Stomach (tissue), 19 donors: ENCODE measurements at places on chromosomes 12 and 14. TPM values are rescaled to one million over a fixed set of nuclear protein-coding genes. Genes with fewer than 3 reads are reported as not detected.

DNA sequence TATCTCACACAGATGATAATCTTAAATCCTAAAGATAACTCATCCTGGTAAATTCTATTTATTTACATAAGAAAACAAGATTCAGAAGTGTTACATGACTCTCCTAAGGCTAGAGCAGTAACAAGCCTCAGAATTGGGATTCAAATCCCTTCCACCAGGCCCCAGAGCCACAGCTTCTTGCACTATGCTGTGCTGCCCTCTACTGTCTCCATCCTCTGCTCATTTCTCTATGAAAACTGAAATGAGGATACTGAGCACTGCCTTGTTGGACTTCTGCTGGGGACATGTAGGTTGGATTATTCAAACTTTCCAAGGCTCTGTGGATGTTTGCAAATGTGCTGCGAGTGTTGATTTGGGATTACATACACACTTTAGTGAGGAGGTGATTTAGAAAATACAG, 23.5 kb upstream of the C12orf50 start:
- H3K27ac ChIP-seq: no peak overlapping the region
- no peak for DNase-seq
- no peaks in the 10 kb centered on the region for H3K27me3 ChIP-seq
- no peak overlapping the region for H3K4me3 ChIP-seq
- H3K4me1 ChIP-seq: no peaks in the 10 kb centered on the region

DNA sequence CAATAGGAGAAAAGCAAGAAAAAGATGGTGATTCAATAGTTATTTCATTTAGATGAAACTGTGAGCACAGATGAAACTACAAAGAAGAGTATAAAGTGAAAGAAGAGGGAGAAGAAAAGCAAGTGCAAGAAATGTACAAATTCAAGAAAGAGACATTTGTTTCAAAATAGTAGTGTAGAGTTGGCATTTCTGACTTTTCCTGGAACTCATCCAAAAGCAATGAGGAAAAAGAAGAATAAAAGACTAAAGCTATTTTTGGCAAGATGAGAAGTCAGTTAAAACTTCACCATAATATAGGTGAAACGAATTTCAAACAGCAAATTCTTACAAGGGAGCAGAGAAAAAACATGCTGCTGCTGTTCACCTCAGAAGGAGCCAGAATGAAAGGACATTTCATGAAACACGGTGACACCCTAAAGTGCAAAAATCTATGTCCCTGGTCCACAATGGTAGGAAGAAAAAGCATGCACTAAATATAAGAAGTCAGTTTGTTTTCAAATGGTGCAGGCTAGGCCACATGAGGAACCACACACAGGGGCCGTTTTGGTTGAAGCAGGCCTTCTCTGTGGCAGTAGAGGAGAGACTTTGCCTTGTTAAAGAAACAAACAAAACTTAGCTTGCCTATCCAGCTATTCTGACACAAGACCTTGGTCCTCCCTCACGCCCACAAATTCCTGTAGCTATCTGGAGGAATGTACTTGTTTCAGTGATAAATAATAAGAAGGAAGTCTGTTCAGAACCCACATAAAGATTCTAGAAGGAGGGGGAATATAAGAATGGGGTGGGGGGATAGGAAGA, 11.1 kb upstream of the CMAS start:
- no peak overlapping the region for H3K4me3 ChIP-seq
- H3K27ac ChIP-seq: no peak overlapping the region
- peak; percentile 15 for DNase-seq
- H3K4me1 ChIP-seq: peaks cover 5% of the 10 kb centered on the region

DNA sequence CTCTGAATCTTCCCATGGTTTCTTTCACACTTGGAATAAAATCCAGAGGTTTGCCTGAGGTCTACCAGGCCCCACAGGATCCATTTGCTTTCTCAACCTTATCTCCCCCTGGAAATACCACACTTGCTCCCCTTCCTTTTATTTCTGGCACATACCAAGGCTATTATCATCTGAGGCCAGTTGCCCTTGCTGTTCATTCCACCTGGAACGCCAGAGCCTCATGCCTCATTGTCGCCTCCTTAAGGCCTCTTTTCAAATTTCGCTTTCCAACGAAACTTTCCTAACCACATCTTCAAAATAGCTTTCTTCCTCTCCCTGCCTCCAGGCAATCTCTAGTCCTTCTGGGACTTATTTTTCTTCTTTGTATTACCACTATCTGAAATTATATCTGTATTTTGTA, 11.2 kb upstream of the LRIG3 start:
- H3K36me3 ChIP-seq: no peaks in the 10 kb centered on the region
- H3K4me1 ChIP-seq: no peaks in the 10 kb centered on the region
- H3K4me3 ChIP-seq: no peak overlapping the region
- H3K27me3 ChIP-seq: no peaks in the 10 kb centered on the region
- no peak for DNase-seq

- H3K36me3 ChIP-seq: peaks cover 5% of the 10 kb centered on the region
- no peak overlapping the region for H3K4me3 ChIP-seq
- peaks cover 37% of the 10 kb centered on the region for H3K4me1 ChIP-seq
- H3K27me3 ChIP-seq: no peaks in the 10 kb centered on the region
- no peak overlapping the region for H3K27ac ChIP-seq
These were observed 16.6 kb upstream of the MCRS1 start for GRCh38 chr12:49584591-49584990.

GRCh38 chr14:31992011-31992447, 85.1 kb upstream of the ARHGAP5 start:
- H3K4me3 ChIP-seq: no peak overlapping the region
- H3K27me3 ChIP-seq: no peaks in the 10 kb centered on the region
- no peak overlapping the region for H3K27ac ChIP-seq
- no peaks in the 10 kb centered on the region for H3K4me1 ChIP-seq
- DNase-seq: no peak

- no peaks in the 10 kb centered on the region for H3K4me1 ChIP-seq
- no peak overlapping the region for H3K4me3 ChIP-seq
- no peak for DNase-seq
- H3K27ac ChIP-seq: no peak overlapping the region
- no peaks in the 10 kb centered on the region for H3K27me3 ChIP-seq
These were observed 188.1 kb downstream of the NUBPL start for GRCh38 chr14:31749275-31749674.

DNA sequence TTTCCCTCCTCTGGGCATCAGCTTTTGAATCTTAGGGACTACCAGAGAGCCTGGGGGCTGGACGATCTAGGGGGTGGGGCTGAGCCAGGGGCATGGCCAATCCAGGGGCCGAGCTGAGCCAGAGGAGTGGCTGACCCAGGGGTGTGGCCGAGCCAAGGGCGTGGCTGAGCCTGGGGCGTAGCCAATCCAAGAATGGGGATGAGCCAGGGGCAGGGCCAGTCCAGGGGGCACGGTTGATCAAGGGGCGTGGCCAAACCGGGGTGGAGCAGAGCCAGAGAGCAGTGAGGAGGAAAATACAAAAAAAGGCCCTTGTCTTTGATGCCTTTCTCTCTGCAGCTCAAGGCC, 219.3 kb upstream of the NOS1 start:
- no peaks in the 10 kb centered on the region for H3K4me1 ChIP-seq
- H3K36me3 ChIP-seq: no peaks in the 10 kb centered on the region
- H3K27me3 ChIP-seq: no peaks in the 10 kb centered on the region
- no peak overlapping the region for H3K27ac ChIP-seq
- H3K4me3 ChIP-seq: no peak overlapping the region

GRCh38 chr12:49784756-49785409, 43.3 kb downstream of the NCKAP5L start:
- no peaks in the 10 kb centered on the region for H3K27me3 ChIP-seq
- DNase-seq: no peak
- H3K36me3 ChIP-seq: no peaks in the 10 kb centered on the region
- no peak overlapping the region for H3K27ac ChIP-seq

- no peak overlapping the region for H3K27ac ChIP-seq
- H3K27me3 ChIP-seq: peaks cover 15% of the 10 kb centered on the region
- peaks cover 37% of the 10 kb centered on the region for H3K4me1 ChIP-seq
- peak; percentile 86 for DNase-seq
- H3K36me3 ChIP-seq: no peaks in the 10 kb centered on the region
- H3K4me3 ChIP-seq: no peak overlapping the region
These were observed 5.7 kb downstream of the WNT5B start for GRCh38 chr12:1634590-1635191.

GRCh38 chr12:94020335-94020734, 128.0 kb upstream of the PLXNC1 start:
- DNase-seq: no peak
- no peaks in the 10 kb centered on the region for H3K27me3 ChIP-seq
- no peaks in the 10 kb centered on the region for H3K4me1 ChIP-seq
- no peak overlapping the region for H3K4me3 ChIP-seq

DNA sequence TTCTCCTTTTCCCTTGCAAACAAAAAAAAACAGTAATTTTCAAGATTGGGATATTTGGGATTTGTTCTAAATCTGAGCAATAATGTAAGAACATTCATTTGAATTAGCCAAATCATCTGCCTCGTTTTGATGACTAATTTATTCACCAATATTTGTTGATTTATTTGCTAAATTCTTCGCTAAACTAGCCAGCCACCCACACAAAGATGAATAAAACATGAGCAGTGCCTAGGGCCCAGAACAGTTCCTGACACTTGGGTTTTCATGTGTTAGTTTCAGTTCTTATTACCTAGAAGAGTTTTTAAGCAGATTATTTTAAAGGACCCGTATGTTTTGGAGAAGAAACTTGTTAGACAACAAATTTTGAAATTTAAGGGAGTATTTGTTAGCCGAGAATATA, 1.4 kb downstream of the ETNK1 start:
- H3K36me3 ChIP-seq: peaks cover 4% of the 10 kb centered on the region
- H3K4me3 ChIP-seq: peak overlapping the region; percentile 65
- peaks cover 56% of the 10 kb centered on the region for H3K4me1 ChIP-seq
- H3K27ac ChIP-seq: peak overlapping the region; percentile 97

- H3K27ac ChIP-seq: no peak overlapping the region
- H3K4me3 ChIP-seq: no peak overlapping the region
- peaks cover 14% of the 10 kb centered on the region for H3K4me1 ChIP-seq
- H3K36me3 ChIP-seq: no peaks in the 10 kb centered on the region
These were observed 20.1 kb upstream of the PLEK2 start for GRCh38 chr14:67432050-67432564.

GRCh38 chr12:33994857-33995808, 27.2 kb upstream of the ALG10 start:
- no peaks in the 10 kb centered on the region for H3K27me3 ChIP-seq
- no peak overlapping the region for H3K4me3 ChIP-seq
- H3K27ac ChIP-seq: no peak overlapping the region
- H3K4me1 ChIP-seq: no peaks in the 10 kb centered on the region

- H3K4me1 ChIP-seq: peaks cover 59% of the 10 kb centered on the region
- H3K36me3 ChIP-seq: no peaks in the 10 kb centered on the region
- H3K27ac ChIP-seq: peak overlapping the region; percentile 90
- peak; percentile 49 for DNase-seq
- H3K4me3 ChIP-seq: peak overlapping the region; percentile 81
These were observed 1.2 kb downstream of the PAWR start for GRCh38 chr12:79689477-79690141.

DNA sequence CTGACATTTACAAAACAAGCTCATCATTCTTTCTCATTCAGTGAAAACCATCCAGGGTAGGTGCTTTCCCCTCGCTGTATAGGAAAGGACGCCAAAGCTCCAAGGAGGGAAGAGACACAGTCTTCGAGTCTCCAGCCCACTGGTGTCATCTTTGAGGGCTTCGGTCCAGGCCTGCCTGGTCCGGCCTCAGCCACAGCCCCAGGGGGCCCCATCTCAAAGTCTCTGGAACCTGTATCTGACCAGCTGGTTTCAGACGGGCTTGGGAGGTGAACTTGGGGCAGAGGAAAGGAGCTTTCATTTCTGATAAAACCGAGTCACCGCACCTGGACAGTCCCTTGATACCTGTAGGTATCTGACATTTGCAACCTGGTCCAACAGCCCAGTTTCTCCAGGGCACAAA, 229.5 kb upstream of the RTL1 start:
- peak; percentile 0 for DNase-seq
- no peaks in the 10 kb centered on the region for H3K27me3 ChIP-seq
- H3K4me3 ChIP-seq: no peak overlapping the region

- DNase-seq: no peak
- no peaks in the 10 kb centered on the region for H3K4me1 ChIP-seq
- peaks cover 8% of the 10 kb centered on the region for H3K36me3 ChIP-seq
- no peak overlapping the region for H3K27ac ChIP-seq
These were observed 199.5 kb downstream of the ANO6 start for GRCh38 chr12:45415393-45415817.

GRCh38 chr12:95624589-95624988, 73.3 kb upstream of the USP44 start:
- H3K36me3 ChIP-seq: no peaks in the 10 kb centered on the region
- peak; percentile 36 for DNase-seq
- H3K27me3 ChIP-seq: no peaks in the 10 kb centered on the region
- no peak overlapping the region for H3K4me3 ChIP-seq
- H3K4me1 ChIP-seq: peaks cover 28% of the 10 kb centered on the region

GRCh38 chr12:122842505-122843405, 7.5 kb downstream of the HIP1R start:
- H3K36me3 ChIP-seq: peaks cover 14% of the 10 kb centered on the region
- no peak overlapping the region for H3K4me3 ChIP-seq
- no peak for DNase-seq
- H3K27ac ChIP-seq: peak overlapping the region; percentile 65

GRCh38 chr12:26833743-26834490, 923 bp upstream of the ITPR2 start:
- peak overlapping the region; percentile 93 for H3K4me3 ChIP-seq
- peak; percentile 81 for DNase-seq
- H3K27me3 ChIP-seq: no peaks in the 10 kb centered on the region
- no peaks in the 10 kb centered on the region for H3K36me3 ChIP-seq

DNA sequence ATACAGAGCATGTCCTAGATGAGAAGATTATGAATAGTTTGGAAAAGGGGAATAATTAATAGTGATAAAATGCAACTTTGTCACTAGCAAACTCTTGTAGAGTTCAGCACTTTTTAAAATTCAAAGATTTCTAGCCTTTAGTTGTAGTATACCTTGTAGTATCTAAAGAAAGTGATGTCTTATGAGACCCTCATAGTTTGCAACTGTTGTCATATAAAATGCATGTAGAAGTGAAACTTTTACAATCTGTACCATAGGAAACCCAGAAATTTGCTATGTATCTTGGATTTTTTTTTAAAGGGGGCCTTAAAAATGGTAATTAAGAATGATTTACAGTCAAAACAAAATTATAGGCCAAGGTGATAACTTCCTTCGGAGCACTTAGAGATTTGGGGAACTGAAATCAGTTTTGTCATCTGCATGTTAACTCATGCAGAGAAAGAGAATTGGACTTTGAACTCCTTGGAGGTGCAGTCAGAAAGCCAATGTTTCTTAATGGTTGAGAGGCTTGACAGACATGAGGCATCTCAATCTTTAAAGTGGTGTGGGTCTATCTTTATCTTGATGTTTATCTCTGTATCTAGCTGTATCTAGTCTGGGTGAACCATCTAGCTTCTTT, 1.3 kb downstream of the LRRK2 start:
- no peaks in the 10 kb centered on the region for H3K36me3 ChIP-seq

Gene STAC3
- 5.1 TPM for total RNA-seq

Gene OSGEP
- 46.4 TPM for total RNA-seq

Gene AEBP2
- 24.5 TPM for total RNA-seq

Gene TMEM30B
- total RNA-seq: 15.8 TPM

Gene KRT71
- not detected for total RNA-seq

Gene OS9
- total RNA-seq: 192 TPM

Gene ETFBKMT
- total RNA-seq: 1.7 TPM

Gene ALX1
- total RNA-seq: not detected

Gene GPR84
- total RNA-seq: not detected

Gene RPGRIP1
- total RNA-seq: not detected

Gene NID2
- 31.9 TPM for total RNA-seq

Gene PELI2
- 10.7 TPM for total RNA-seq

Gene ZNF891
- total RNA-seq: 2.7 TPM

Gene CS
- total RNA-seq: 135 TPM

Gene MFAP5
- 195 TPM for total RNA-seq

Gene MYF6
- not detected for total RNA-seq

Gene SERPINA9
- total RNA-seq: not detected

Gene ENDOU
- total RNA-seq: 1.8 TPM

Gene RPL6
- total RNA-seq: 807 TPM
